ENCODE measurements at places on chromosomes 4 and X.

- DNase-seq = no peak
Measured at GRCh38 chrX:148422526-148422925, 77.9 kb upstream of the AFF2 start.

GRCh38 chrX:154372612-154373022, 1.8 kb downstream of the FLNA start:
- peak; percentile 55 for DNase-seq

GRCh38 chrX:21176921-21177571, 197.2 kb upstream of the CNKSR2 start:
- DNase-seq = no peak

DNA sequence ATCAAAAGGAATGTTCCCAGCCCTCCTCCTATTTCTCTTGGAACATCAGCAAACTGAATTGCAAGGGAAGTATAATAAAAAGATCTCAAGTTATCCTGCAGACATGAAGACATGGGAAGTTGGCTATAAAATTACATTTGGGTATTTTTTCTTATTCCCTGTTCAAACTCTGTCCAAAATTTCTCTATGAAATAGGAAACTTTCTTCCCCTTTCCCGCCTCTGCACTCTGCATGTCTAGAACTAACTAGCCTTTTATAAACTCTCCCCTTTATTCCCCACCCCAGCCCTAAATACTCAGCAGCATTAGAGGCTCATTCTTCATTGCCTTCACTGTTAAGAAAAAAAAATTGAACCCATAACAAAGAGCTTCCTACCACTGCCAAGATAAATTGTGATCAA, 126.7 kb upstream of the EDNRA start:
- DNase-seq = no peak

- DNase-seq = no peak
Measured at GRCh38 chrX:97743014-97743413, 859.3 kb downstream of the RPA4 start.

DNA sequence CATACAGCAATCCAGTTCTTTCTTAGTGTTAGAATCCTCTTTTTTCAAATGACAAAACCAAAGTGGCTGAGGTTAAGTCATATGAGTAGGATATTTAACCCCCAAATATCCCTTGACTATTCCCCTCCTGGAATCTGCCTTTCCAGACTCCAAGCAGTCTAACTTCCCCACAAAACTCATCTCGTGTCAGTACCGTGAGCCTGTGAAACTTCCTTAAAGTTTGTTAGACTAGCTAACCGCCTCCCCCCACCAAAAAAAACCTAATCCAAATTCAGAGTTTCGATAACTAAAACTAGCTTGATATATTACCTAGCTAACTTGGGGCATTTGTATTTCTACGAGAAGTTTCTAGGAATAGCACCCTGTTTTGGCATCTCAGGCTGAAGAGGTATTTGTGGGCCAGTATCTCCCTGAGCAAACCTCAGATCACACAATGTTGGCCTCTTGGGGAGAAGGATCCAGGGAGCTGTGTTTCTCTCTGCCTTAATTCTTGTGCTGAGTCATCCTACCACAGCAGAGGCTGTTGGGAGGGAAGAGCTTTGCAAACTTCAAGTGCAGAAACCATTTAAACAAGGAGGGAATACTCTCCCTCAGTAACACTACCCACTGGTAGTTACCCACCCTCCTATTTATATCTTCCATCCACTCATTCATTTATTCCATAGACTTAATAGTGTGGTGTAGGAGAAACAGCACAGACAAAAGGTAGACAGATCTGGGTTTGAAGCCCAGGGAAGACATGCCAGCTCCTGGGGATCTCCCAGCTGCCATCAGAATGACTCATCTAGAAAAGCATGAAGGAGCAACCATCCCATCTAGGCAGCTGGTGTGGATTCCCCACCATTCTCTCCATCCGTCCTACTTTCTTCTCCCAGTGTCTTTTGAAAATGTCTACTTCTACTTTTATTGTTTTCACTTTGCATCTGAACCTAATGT, 39.3 kb upstream of the TXK start:
- no peak for DNase-seq

GRCh38 chrX:51395810-51396728, 63.4 kb downstream of the NUDT10 start:
- DNase-seq = peak; percentile 16

DNA sequence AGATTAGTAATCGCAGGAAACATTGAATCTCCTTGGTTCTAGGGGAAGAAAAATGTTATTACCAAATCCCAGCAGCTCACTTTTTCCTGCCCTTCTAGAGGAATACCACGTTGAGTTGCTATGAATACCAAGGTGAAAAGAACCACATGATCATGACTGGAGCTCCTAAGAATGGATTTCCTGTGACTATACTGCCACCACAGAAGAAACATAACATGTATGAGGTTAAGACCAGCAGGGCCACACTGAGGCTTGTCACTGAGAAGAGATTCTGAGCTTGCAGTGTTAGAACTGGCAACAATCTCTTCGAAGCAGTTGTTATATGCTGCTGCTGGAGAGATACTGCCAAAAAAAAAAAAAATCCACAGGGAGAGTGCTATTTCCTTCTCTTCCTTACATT, 1235.3 kb downstream of the FSTL5 start:
- no peak for DNase-seq

DNA sequence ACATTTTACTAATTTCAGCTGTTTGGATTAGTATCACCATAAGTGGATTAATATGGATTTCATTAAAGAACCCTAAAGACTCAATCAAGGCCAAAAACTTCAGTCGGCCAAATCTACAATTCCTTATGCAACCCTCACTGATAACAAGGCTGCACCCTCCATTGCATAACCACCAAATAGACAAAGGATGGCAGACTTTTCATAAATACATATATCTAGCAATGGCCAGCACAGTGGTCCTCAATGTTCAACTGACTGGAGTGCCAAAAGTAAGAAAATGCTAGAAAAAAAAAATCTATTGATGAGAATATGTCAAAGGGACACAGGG, 46.6 kb downstream of the MID1IP1 start:
- no peak for DNase-seq

GRCh38 chr4:57109847-57110639, at the start of gene IGFBP7:
TSS of gene IGFBP7 (minus strand) at chr4:57110385. CDS start at chr4:57110351, 34 bp downstream.
- DNase-seq = no peak

DNA sequence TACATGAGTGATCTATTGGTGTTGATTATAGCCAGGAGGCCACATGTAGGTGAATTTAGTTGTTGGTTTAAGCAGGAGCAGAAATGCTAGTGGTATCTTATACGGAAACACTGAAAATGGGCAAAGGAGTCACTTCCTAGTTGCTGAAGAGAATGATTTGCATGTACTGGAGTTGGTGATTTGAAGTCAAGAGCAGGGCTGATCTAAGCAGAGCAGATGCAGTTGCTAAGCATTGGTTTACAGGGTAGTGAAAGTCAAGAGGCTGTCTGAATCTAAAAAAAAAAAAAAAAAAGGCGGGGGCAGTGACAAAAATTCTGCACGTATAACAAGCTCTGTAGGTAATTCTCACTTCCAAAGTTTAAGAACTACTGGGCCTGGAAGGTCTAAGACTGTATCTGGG, 90.4 kb upstream of the HPRT1 start:
- DNase-seq = no peak

DNA sequence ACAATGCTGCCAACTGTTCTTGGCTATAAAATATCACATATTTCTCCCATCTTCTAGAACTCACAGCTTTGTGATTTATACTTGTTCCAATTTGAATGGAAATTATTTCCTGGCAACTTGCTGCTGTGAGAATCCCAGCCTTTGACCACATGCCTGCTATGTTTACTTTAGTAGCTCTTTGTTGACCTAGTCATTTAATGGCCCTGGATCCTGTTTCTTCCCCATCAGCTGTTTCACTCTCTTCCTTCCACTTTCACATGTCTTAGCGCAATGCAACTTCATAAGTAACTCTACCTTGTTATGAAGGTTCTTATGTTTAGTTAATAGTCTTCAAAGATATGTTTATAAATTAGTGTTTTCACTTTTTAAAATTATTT, 1973.6 kb upstream of the AGA start:
- DNase-seq = no peak

GRCh38 chr4:40377512-40378365, 42.6 kb downstream of the CHRNA9 start:
- no peak for DNase-seq

DNA sequence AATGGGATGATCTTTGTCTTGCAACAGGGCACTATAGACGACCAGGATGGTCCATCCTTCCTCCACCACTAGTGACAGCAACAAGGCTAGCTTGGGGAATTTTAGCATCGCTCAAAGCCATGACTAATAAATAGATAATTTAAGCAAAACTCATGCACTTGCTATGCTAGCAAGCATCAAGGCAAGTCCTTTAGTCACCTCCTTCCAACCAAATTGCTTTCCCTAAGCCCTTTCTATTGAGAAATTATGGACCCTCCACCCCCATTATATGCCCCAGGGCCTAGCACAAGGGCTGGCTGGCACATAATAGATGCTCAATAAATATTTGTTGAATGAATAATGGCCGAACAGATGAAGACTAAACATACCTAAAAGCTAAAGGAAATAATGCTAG, 28.6 kb downstream of the SLC16A2 start:
- no peak for DNase-seq

- no peak for DNase-seq
Measured at GRCh38 chrX:53239474-53239873, 14.5 kb upstream of the KDM5C start.

DNA sequence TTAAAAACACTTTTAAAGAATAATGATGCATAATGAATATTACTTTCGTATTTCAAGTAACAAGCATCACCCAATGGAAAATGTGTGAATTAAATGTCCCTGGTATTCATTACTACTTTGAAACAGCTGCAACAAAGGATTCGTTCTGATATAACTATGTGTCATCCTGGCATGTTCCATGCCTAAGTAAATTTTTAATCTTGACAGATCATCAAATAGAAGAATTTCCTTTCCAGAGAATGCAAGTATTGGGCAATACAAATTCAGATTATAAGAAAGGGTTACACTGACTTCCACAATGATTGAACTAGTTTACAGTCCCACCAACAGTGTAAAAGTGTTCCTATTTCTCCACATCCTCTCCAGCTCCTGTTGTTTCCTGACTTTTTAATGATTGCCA, 105.3 kb downstream of the SPCS3 start:
- no peak for DNase-seq

- DNase-seq = no peak
Measured at GRCh38 chr4:108008721-108009120, 19.0 kb downstream of the HADH start.

- DNase-seq = no peak
Measured at GRCh38 chr4:147901916-147902315, 170.0 kb downstream of the ARHGAP10 start.

GRCh38 chr4:70522626-70523025, 4.3 kb downstream of the AMTN start:
- DNase-seq = no peak

GRCh38 chr4:70601422-70602039, 9.5 kb downstream of the AMBN start:
- DNase-seq = peak; percentile 77

- DNase-seq = no peak
Measured at GRCh38 chr4:110680265-110680664, 57.4 kb upstream of the PITX2 start.

GRCh38 chr4:147863808-147864472, 132.1 kb downstream of the ARHGAP10 start:
- DNase-seq = no peak

DNA sequence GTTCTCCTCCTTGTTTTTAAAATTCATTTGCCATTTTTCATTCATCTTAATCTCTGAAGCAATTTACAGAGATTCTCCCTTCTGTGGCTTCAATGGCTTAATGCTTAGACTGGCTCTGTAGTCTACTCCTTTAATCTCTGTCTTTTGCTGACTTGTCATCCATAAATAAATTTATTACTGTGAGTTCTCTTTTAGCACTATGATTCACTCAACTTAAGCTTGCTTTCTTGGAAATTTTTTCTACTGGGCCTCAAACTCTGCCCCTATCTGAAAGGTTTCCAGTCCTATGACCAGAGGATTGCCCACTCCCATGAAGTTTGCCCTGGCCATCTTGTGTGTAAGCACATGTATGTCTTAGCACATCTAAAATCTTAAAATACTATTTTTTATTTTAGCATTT, 251.1 kb downstream of the DCLK2 start:
- no peak for DNase-seq

- no peak for DNase-seq
Measured at GRCh38 chrX:8730812-8731558, 952 bp downstream of the ANOS1 start.

DNA sequence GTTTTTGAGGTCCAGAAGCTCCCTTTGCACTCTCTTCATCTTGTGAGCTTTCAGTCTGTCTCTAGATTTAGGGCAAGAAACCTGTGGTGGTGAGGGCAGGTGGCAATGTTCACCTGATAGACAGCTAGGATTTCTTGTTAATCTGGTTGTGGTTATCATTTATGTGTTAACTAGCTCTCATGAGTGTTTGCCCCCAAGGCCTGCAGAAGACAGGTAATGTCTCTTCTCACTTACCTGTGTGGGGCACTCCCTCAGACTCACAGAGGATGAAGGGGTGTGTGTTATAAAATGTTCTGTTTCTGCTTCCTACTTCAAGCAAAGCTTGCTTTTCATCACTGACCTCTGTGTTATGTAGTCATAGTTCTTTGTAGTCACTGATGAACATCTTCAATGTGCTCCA, 17.8 kb downstream of the EGF start:
- no peak for DNase-seq

GRCh38 chr4:1082215-1083182, 30.9 kb downstream of the RNF212 start:
- DNase-seq = no peak

GRCh38 chr4:132593717-132594400, 555.2 kb upstream of the PCDH10 start:
- no peak for DNase-seq

- DNase-seq = peak; percentile 4
Measured at GRCh38 chr4:128600996-128601871, 208.3 kb upstream of the JADE1 start.

DNA sequence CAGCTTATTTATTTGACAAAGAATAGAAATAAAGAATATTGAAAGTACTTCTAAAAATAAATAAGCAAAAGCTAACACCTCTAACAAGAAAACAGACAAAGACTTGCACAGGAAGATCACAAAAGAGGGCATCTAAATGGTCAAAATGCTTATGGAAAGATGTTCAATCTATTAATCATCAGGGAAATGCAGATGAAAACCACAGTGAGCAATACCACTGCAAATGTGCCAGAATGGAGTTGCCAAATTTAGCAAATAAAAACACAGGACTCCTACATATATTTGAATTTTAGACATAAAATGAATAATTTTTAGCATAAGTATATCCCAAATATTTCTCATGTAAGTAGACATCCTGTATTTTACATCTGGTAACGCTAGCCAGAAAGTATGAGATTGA, 56.1 kb upstream of the HPGD start:
- no peak for DNase-seq

- no peak for DNase-seq
Measured at GRCh38 chr4:26233350-26233749, 87.5 kb upstream of the RBPJ start.

GRCh38 chr4:26192899-26193869, 127.6 kb upstream of the RBPJ start:
- no peak for DNase-seq

- peak; percentile 31 for DNase-seq
Measured at GRCh38 chr4:31999848-32000247, 1279.7 kb downstream of the PCDH7 start.

- no peak for DNase-seq
Measured at GRCh38 chrX:96102997-96103396, 581.6 kb upstream of the DIAPH2 start.

Measured in SK-N-DZ (cell line).